ENCODE measurements at places on chromosomes 1 and 21. TPM values are rescaled to one million over a fixed set of nuclear protein-coding genes. Genes with fewer than 3 reads are reported as not detected.

GRCh38 chr1:8679395-8679800 lies 138.0 kb downstream of the RERE start:
- no peak for DNase-seq

MPL gene
- 0.52 TPM for total RNA-seq

LCE6A gene
- not detected for total RNA-seq

TIE1 gene
- 65.3 TPM for total RNA-seq

- DNase-seq = no peak
Measured at GRCh38 chr21:10627316-10627863, 106.0 kb downstream of the TPTE start.

LMX1A gene
- total RNA-seq = 0.84 TPM

PCNX2 gene
- 14.7 TPM for total RNA-seq

- no peak for DNase-seq
Measured at GRCh38 chr1:93033029-93033428, 46.1 kb upstream of the MTF2 start.

DISP1 gene
- 11.4 TPM for total RNA-seq

- peak; percentile 87 for DNase-seq
Measured at GRCh38 chr1:211579440-211580302, 710 bp upstream of the SLC30A1 start.

LHX8 gene
- not detected for total RNA-seq

DNA sequence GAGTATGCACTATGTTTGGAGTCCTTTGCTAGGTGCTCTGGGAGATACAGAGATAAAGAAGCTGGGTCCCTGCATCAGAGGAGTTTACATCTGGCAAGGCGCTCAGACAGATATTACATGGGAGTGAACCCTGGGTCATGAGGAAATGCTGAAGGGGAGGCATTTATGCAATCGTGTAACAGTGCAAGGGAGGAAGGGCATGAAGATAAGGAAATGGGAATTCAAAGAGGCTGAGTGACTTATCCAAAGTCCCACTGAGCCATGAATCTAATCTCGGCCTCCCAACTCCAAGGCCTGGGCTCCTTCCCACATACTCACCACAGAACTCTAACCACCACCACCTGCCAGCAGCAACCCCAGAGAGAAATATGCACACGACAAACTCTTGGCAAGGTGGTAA lies 51.6 kb downstream of the FAM163A start:
- DNase-seq = no peak

HMGCS2 gene
- not detected for total RNA-seq

DNA sequence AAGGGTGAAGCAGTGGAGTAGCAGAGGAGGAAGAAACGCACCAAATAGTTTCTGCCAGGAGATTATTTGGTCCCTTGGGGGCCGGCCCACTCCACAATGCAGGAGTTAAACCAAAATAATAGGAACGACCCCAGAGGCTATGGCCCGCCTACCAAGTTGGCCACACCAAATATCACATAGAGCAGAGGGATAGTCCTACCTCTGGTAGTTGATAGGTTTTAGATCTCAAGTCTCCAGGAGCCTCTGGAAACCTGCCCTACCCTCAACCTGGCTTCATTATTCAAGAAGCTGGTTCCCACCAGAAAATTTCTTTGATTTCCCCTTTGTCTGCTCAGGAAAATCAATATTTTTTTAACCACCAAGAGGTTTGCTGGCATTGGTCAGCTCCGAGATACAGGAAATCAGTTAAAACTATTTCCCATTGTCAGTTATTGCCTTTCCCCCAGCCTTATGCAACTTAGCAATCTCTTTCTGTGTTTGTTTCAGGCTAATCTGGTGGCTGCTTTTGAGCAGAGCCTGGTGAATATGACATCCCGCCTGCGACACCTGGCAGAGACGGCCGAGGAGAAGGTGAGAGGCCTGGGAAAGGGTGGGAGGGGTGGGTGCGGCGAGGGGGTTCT lies 35.5 kb upstream of the IPO9 start:
- no peak for DNase-seq

DNA sequence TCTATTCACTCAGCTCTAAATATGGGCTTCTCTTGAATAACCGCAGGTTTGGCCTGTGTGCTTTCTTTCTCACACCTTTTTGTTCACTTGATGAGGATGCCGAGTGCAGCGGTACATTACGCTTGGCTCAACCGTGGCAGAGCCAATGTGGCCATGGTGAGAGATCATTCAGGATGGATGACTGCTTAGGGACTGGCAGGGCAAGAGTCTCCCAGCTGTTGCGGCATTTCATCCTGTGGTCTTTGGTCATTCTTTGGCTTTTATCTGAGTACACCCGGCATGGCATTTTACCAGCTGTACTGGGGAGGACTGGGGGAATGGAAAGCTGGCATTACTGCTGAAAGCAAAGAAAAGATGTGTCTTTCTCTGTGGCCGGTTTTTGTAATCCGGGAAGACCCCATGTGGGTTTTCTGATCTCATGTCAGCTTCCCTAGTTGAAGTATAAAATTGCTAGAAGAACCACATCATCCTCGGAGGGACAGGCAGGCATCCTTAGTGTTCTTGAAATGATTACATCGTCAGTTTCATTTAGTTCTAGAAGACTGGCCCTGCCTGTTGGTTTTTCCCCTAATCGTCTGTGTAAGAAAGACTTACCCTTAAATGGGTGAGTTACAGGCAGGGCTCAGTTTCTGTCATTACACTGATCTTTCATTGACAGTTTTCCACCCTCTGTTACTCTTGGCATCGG lies 15.1 kb downstream of the PCP4 start:
- no peak for DNase-seq

DNA sequence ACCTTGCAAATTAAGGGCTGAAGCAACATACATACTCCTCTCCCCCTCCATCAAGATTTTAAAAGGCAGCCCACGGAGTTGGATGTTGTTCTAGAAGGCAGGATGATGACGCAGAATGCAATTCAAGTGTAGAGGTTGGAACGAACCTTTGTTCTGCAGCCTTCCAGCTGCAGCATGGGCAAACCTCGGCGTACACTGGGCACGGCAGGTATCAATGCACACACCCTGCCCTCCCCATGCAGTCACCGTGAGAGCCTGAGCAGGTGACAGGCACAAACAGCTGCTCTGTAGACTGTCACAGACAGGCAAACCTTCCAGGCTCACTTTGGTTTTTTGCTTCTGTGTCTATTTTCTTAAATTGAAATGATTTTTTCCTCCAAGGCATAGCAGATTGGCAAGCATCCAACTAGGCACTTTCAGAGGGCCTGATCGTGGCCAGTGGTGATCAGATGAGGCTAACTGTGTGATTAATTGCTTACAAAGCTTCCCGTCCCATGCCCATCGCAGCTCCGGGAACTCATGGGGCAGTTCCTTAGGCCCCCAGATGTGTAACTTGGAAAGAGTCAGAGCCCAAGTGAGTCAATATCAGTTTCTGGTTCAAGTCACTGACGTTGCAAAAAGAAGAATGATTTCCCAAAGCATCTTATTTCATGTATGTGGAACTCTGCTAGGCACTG lies 82.3 kb downstream of the ITPKB start:
- peak; percentile 78 for DNase-seq

GRCh38 chr1:91863498-91863897 lies 22.5 kb downstream of the TGFBR3 start:
- DNase-seq = no peak

GRCh38 chr1:89616844-89617627 lies 15.9 kb upstream of the LRRC8C start:
- DNase-seq = no peak

DNA sequence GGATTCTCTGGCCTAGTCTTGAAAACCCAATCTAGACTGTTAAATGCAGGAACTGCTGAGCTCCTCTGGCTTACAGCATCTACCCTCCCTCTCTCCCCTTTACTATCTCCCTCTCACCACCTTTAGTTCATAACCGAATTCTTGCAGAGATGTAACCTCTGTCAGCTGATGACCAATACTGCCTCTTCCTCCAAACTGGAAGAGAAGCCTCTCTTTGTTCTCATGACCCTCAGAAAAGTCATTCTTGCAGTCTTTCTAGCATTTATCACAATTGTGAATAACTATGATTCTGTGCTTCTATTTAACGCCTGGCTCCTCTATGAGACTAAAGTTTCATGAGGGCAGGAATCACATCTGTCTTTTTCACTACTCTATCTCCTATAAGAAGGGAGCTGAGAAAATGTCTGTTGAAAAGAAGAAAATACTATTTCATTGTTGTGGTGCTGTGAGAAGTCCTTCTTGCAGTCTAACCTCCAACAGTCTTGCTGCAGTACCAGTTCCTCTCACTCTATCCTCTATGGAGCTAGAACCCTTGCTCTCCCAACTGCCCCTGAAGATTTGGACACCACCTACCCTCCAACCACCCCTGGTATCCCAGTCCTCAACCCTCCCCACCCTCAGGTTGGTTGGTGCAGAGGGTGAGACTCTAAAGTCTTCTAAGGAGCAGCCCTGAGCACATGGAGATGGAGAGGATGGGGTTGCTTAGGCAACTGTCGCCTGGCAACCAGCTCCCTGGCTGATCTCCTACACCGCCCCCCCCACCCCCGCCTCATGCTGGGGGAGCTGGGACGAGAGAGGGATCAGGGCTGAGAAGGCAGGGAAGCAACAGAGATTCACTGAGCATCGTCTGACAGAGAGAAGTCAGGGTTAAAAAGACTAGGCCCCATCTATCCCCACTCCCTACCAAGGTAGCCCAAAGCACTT lies 13.9 kb downstream of the MEF2D start:
- DNase-seq = no peak

- no peak for DNase-seq
Measured at GRCh38 chr1:83554174-83554573, 444.8 kb downstream of the TTLL7 start.

GRCh38 chr1:34356853-34357252 lies 180.1 kb downstream of the C1orf94 start:
- no peak for DNase-seq

DNAJC16 gene
- 18.0 TPM for total RNA-seq

LIN28A gene
- not detected for total RNA-seq

GRCh38 chr1:8323706-8324105 lies 5.8 kb downstream of the SLC45A1 start:
- peak; percentile 85 for DNase-seq

DNA sequence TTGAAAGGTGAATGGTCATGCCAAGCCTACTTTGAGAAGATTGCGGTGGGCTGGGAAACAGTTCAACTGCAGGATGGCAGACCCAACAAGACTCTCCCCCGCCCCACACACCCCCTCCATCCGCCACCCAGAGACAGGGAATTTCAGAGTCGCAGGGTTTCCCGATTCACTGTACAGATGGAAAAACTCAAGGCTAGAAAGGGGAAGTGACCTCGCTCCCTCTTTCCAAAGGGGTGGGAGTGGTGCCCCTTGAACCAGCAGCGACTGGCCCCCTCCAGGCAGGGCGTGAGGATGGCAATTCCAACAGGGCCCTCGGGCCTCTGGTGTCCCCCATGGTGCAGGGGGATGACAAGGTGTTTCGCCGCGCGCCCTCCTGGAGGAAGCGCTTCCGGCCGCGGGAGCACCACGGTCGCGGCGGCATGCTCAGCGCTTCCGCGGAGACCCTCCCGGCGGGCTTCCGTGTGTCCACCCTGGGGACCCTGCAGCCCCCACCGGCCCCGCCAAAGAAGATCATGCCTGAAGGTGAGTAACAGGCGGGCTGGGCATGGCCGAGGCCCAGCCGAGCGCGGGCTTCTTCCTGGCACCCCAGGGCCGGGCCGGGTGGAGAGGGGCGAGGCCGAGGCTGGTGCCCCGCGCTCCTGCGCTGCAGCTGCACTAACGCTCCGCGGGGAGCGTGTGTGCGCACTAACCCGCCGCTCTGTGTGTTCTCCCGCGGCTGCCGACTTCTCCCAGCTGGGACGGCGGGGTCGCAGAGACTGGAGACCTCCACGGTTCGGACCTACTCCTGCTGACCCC lies 10.4 kb downstream of the MYOG start:
- DNase-seq = no peak

SOAT1 gene
- 42.7 TPM for total RNA-seq

VWA1 gene
- 35.6 TPM for total RNA-seq

DNA sequence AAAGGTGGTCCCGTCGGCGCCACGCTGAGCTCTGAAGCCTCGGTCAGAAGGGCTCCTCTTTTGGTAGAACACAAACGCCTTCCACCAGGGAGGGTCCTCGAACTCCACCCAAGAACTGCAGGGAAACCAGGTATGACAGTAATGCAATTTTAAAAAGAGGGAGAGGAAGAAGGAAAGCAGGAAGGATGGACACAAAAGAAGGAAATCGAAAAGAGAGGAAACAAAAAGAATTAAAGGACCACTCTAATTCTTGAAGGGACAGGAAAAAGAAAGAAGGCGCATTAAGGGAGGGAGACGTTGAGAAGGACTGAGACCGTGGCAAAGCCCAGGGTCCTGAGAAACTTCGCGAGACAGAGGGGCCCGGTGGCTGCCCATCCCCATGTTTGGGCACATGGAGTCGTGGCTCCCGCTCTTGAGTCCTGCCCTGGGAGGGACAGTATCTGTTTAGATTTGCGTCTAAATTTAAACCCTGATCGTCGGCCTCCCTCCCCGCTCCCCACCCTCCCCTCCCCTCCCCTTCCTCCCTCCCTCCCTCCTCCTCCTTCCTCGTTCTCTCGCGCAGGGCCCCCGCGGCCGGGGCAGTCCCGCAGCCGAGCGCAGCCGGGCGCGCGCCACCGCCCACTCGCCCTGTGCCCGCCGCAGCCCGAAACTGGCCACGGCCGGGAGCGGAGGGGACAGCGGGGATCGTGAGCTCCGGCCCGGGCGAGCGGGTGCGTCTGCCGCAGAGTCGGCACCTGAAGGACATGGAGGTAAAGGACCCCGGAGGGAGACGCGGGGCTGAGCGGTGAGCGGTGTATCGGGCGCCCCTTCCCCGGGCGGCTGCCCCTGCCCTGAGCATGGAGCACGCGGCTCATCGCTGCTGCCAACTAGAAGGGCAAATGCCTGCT lies at the start of gene RCSD1:
Gene RCSD1, plus strand, starts transcription at position 552 of the 887 bp plus-strand sequence. Its CDS starts 192 bp downstream, at position 744.
- DNase-seq = peak; percentile 64

DNA sequence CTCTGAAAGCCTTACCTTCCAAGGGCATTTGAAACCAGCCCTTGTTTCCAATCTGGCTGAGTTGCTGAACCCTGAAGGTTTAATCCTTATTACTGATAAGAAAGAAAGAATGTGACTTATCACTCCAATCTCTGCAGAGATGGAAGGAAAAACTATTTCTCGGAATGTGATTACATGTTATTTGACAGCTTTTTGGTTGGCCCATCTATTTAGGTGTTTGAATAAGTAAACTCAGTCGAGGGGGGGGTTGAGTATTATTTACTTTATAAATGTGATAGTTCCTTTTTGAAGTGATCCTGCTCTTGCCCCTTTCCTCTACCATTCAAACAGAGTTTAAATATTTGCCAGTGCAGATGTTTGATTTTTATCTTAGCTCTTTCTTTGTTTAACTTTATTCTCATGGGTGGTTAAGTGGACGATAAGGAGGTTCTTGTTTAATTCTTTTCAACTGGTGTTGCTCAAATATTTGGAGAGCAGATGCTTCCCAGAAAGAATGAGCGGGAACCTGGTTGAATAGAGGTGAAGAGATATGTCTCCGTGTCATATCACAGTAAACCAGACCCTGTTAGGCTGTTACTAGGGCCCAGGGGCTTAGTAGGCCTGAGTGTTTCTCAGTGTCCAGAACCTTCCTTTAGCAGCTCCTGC lies 126.1 kb downstream of the CACHD1 start:
- no peak for DNase-seq
